ENCODE measurements at places on chromosomes 1 and 21.

GRCh38 chr1:231046730-231047395 is 6.8 kb upstream of the FAM89A start:
- no peak for DNase-seq

- DNase-seq = no peak
Observed at GRCh38 chr1:151058692-151059091, 730 bp downstream of the CDC42SE1 start.

GRCh38 chr1:41320895-41321676 is 40.1 kb upstream of the FOXO6 start:
- DNase-seq = no peak

DNA sequence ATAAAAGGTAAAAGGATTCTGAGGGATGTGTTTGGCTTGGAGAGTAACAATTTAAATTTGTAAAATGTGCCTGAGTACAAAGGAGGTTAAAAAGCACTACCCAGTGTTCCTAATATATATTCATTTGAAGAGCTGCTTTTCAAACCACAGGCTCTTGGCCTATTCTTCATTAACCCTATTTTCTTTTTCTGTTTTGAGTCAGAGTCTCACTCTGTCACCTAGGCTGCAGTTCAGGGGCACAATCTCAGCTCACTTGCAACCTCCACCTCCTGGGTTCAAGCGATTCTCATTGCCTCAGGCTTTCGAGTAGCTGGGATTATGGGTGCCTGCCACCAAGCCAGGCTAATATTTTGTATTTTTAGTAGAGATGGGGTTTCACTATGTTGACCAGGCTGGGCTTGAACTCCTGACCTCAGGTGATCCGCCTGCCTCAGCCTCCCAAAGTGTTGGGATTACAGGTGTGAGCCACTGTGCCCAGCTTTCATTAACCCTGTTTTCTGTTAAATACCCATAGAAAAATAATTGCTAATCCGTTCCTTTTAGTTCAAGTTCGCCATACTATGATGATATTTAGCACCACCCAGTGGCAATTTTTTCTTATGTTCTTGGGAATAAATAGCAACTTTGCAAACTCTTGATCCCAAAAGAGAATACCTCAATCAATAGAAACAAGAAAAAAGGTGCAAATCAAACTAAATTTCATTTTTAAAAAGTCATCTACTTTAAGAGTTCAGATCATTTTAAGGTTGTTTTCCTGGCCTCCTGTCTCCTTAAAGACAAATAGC is 30.5 kb downstream of the ZBTB8OS start:
- no peak for DNase-seq

DNA sequence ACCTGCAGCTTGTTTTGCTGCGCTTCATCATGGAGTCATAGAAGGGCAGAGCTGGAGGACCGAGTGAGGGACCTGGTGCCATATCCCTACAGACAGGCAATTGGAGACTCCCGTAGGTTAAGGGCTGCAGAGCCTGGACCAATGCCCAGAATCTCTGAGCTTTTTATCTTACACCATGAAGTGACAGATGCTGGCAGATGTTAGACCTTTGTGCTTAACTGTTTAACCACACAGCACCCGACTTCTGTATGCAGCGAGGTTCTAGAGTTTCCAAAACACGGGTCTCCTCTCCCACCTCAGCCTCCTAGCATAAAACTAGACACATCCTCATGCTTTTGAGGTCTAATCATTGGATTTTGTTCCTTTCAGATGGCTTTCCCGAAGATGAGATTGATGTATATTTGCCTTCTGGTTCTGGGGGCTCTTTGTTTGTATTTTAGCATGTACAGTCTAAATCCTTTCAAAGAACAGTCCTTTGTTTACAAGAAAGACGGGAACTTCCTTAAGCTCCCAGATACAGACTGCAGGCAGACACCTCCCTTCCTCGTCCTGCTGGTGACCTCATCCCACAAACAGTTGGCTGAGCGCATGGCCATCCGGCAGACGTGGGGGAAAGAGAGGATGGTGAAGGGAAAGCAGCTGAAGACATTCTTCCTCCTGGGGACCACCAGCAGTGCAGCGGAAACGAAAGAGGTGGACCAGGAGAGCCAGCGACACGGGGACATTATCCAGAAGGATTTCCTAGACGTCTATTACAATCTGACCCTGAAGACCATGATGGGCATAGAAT is 47.6 kb downstream of the B3GALT5 start:
- no peak for DNase-seq
